ENCODE measurements at places on chromosomes 1 and 21.

DNA sequence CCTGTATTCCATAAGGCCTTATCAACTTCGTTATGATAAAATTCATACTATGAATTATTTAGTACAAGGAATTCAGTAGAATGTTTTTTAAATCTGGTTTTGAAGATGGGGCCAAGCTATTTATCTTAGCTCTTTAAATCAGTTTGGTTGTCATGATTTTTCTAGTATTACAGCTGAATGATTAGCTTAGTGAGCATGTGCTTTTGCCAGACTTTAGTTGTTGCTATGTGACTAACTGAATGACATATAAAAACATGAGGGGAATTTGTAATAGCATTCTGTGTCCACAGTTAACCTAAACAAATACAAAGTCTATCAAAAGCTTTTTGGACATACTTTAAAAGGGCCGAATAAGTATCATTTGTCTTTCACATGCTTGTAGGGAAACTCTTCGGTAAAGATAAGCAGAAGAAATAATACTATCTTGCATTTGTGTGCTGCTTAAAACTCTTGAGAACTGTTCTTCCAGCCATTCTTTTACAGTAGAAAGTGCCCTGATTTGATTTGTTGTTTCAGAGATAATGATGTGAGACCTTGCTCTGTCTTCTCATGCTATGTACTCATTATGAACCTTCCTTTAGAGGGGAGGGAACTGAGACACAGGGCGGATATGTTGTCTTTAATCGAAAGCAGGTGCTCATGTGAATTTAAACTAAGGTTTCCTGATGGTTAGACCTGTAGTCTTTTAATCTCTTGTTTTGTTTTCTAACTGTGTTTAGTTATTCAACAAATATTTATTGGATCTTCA lies 18.8 kb downstream of the NEK7 start:
- no peak for DNase-seq

DNA sequence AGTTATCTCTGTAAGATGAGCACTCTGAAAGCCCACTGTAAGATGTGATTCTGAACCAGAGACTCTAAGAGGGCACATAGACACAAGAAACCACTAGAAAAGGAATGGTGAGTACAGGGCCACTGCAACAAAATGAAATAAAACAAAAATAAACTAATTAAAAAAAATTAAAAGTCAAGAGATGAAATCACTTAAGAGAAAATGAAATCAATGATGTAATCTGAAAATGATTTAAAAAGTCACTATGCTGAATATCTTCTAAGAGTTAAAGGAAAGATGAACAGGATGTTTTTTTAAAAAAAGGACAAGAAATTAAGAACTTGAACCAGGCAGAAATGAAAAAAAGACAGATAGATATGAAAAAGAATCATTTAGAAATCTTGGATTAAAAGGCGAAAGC lies 110.6 kb upstream of the OLIG2 start:
- DNase-seq: no peak

DNA sequence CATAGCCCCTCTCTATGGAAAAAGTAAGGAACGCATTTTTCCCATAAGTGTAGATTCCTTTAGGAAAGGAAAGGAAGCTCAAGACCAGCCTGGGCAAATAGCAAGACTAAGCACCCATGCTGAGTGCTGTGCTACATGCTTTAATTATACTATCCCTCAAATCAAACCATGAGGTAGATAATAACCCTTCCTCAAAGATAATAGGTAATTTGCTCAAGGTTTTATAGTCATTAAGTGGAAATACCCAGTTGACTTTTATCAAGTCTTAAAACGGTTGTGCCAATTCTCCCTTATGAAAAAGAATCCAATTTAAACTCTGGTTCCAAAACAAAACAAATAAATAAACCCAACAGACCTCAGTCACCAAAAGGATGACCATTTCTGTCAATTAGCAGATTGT lies 3.4 kb downstream of the KIAA0319L start:
- DNase-seq: no peak

GRCh38 chr21:35127851-35128250 lies 78.7 kb upstream of the RUNX1 start:
- no peak for DNase-seq

- no peak for DNase-seq
Observed at GRCh38 chr1:233655301-233655740, 41.4 kb downstream of the KCNK1 start.

DNA sequence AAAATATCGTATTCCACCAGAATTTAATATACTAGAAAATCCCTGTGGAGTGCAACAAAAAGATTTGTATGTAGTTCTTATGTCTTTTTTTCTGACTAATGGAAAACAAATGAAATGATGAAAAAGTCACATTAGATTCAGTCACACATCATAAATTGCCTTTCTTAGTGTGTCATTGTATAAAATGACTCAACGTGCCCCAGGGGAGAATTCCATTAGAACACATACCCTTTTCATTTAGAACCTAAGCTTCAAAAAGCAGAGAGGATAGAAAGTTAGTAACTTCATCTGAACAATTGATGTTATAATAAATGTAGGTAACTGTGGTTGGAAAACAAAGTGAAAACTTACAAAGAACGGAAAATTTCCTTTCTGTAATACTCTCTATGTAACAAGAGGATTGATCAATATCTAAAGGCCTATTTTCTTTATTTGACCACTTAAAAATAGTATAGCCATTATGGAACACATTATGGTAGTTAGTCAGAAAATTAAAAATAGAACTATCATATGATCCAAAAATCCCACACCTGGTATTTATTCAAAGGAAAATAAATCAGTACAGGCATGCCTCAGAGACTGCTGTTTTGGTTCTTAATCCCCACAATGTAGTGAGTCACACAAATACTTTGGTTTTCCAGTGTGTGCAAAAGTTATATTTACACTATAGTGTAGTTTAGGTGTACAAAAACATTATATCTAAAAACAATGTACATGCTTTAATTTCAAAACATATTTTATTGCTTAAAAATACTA lies 1016.1 kb downstream of the KCNT2 start:
- no peak for DNase-seq

GRCh38 chr1:244322181-244322580 lies 129.5 kb downstream of the ADSS2 start:
- no peak for DNase-seq

GRCh38 chr1:116298746-116299145 lies 74.3 kb upstream of the ATP1A1 start:
- no peak for DNase-seq

GRCh38 chr1:98323906-98324358 lies 337.6 kb upstream of the SNX7 start:
- peak; percentile 25 for DNase-seq

DNA sequence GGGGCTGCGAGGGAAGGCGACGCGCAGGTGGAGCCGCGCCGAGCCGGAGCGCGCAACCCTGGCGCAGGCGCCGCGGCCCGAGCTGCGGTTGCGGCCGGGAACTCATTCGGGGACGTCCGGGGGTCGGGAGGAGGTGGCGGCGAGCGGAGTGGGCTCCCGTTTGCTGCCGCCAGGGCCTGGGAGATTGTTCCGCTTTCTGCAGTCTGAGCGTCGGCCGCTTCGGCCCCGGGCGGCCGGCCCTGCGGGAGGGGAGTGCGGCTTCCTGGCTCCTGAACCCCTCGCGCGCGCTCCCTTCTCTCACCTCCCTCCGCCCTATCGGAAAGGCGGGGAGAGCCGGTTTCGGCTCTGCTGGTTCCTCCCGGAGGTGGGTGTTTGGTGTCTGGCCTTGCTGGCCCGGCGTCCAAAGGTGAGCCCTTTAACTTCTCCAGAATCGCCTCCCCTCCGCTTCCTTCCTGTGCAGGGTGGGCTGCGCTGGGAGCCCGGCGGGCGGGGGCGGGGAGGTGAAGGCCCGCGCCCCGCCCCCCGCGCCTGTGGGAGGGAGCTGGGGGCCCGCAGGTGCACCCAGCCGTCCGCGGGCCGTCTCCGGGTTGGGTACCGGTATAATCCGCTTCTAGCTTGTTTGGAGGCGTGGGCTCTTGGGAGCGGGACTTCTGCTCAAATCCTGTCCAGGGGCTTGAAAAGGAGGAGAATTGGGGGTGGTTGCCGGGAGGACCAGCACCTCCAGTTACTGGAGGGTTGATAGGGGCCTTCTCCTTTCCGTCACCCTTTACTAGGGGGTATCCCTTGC lies 683 bp downstream of the LRRC8D start:
- peak; percentile 39 for DNase-seq

DNA sequence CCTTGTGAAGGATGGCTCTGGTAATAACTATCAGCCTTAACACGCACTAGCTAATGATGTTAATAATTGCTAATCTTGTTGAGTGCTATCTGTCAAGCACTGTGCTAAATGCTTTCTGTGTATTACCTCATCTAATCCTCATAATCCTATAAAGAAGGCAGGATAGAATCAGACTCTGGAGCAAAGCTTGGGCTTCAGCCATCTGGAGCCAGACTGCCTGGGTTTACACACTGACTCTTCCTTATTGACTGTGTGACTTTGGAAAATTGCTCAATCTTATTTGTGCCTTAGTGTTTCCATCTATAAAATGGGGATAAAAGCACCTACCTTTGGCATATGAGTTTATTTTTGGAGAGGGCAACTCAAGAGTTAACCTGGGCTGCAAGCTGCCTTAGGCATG lies 216.1 kb downstream of the NUF2 start:
- no peak for DNase-seq

GRCh38 chr1:55301912-55302311 lies 86.7 kb upstream of the USP24 start:
- peak; percentile 47 for DNase-seq

DNA sequence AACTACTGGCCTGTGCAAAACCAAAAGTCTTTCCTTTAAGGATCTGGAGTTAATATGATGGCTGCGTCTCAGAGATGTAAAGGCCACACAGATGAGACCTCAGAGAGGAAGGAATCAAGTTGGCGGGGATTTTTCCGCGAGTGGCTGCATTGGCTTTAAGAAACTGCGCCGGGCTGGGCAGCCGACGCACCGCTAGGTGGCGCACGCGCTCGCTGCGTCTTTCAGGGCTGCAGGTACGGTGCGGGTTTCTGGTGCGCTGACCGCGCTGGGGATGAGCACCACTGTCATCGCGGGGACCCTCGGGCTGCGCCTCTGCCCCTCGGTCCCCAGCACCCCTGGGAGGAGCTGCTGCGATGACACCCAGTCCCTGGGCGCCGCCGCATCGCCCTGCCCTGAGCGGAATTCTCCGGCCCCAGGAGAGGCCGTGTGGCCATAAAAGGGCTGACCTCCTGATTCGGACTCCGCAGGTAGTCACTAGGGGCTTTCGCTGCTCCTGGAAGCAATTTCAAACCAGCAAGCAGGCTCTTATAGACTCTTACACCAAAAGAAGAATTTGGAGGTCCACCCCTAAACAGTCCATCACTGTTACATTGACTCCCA lies 241.0 kb downstream of the KCNJ6 start:
- peak; percentile 69 for DNase-seq

DNA sequence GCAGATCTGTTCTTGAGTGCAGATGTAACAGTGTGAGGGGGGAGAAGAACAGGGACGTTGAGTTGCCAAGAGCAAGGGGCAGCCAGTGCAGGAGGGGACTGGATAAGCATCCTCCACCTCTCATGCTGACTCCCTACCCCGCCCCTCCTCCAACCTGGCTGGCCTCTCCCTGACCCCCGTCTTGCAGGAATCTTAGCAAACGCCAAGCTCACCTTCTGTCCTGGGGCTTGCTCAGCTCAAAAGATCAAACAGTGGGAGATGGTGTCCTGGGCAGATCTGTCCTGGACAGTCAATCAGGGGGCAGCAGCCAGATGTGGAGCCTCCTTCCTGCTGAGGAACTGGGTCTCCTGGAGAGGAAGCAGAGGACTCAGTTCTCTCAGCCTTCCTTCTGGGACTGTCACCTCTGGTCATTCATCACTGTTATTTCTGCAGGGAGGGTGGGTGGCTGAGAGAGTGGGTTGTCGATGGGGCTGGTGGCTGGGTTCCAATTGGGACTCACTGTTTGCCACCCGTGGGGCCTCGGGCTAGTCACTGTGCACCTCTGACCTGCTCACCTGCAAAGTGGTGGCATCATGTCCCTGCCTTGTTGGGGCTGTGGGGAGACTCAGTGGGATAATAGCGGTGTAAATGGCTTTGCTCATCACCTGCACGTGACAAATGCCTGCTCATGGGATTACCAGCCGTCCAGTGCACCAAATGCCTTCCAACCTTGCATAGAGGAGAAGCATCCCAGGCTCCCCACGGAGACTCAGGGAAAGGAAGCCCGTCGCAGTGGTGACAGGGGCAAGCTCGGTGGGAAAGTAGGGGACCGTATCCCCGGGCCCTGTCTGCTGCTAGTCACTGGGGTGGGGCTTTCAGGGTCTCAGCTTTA lies 154.4 kb downstream of the PTPRU start:
- no peak for DNase-seq

DNA sequence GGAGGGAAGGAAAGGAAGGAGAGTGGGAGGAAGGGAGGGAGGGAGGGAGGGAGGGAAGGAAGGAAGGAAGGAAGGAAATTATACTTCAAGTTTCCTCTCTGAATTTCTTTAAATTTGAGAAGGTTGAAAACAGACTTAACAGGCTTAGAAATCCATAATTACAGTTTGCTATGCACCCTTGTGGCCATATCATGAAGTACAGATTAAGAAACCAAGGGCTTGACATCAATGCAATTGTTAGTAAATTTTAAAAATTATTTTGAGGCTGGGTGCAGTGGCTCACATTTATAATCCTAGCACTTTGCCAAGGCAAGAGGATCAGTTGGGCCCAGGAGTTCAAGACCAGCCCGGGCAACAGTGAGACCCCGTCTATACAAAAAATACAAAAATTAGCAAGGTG lies 14.4 kb downstream of the ANP32E start:
- no peak for DNase-seq

- DNase-seq: no peak
Observed at GRCh38 chr1:174659823-174660222, 212.1 kb downstream of the GPR52 start.

DNA sequence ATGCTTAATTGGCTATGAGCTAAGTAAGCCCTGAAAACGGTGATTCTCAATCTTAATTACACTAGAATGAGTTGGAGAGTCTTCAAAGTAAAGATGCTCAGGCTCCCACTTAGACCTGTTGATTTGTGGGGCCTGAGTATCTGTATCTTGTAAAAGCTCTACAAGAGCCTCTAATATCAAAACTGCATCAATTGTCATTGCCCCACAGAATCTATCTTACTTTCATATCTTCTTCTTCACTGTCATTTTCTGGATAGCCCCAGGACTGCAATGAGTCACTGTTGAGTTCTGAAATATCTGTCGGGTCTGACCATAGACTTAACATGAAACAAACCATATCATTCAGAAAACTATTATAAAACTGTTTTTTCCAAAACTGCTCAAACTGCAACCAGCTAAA lies 102.8 kb upstream of the SERTAD4 start:
- no peak for DNase-seq

Data from femur (tissue), 1 donor.